ENCODE measurements at places on chromosomes 13 and 19.

- DNase-seq = no peak
Measured at GRCh38 chr13:31377946-31378345, 178.2 kb downstream of the B3GLCT start.

GRCh38 chr13:43260999-43261398 lies 237.6 kb downstream of the DNAJC15 start:
- DNase-seq = no peak

DNA sequence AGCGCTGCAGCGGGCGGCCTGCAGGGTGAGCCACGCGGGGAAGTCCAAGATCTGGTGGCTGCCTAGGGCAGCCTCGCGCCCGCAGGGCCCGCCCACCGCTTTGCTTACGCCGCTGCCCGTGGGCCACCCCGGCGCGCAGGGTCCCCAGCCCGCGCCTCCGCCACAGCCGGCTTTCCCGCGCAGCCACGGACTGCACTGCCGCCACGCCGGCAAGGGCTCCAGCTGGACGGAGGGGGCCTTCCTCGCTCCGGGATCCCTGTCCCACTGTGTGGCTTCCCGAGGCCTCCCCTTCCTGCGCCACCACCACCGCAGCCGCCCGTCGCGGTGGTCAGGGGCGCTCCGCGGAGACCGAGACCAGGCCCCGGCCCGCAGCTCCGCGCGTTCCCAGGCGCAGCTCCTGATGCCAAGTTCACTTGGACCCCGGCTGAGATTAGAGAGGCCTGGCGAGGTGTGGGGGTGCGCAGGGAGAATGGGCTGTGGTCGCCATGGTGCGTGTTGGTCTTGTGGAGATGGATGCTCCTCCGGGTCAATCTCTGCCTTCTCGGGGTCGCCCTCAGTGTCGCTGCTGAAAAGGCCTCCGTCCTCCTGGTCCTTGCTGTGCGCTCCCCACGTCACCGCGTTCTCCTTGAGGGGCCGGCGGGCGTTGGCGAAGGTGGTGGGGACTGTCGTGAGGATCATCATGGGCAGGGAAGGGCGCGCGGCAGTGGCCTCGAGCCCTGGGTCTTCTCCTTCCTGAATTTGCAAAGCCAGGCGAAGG lies 17.9 kb upstream of the RNF17 start:
- no peak for DNase-seq

DNA sequence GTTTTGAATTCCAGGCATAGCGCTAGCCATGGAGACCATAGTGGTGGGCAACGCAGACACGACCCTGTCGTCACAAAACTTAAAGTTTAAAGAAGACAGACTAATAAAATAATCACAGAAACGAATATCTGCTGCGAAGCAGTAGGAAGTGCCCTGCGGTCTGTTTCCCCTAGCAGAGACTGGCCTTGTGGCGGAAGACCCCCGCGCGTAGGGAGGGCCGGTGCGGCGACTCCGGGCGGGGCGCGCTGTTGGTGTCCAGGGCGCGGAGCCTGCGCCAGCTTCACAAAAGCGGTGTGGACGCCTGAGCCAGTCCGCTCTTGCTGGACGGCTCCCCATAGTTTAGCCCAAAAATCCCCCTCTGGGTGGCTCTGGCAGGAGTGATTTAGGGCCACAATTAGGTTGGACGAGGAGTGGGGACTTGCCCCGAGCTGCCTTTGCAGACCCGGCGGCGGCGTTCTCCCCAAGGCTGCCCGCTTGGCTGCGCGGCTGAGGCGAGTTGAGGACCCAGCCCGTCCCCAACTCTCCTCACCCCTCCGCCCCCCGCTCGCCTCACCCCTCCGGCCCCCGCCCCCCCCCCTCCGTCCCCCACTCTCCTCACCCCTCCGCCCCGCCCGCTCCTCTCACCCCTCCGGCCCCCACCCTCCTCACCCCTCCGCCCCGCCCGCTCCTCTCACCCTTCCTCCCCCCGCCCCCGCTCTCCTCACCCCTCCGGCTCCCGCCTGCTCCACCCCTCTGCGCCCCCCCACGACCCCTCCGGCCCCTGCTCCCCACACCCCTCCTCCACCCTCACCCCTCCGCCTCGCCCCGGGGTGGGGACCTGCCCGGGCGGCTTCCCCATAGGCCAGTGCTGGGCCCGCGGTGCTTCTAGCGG lies 14.2 kb upstream of the LATS2 start:
- no peak for DNase-seq
